Urinary bladder (tissue), 4 donors: ENCODE measurements at places on chromosomes 1 and 21. TPM values are rescaled to one million over a fixed set of nuclear protein-coding genes. Genes with fewer than 3 reads are reported as not detected.

LCE2A gene
- total RNA-seq: not detected

OR10Z1 gene
- not detected for total RNA-seq

FMO1 gene
- 3.5 TPM for total RNA-seq

B3GALT2 gene
- total RNA-seq: 19.5 TPM

KIF17 gene
- total RNA-seq: 2.0 TPM

HPCAL4 gene
- 2.5 TPM for total RNA-seq

AGMAT gene
- total RNA-seq: 0.48 TPM
